ENCODE measurements at places on chromosomes 16 and 17.

DNA sequence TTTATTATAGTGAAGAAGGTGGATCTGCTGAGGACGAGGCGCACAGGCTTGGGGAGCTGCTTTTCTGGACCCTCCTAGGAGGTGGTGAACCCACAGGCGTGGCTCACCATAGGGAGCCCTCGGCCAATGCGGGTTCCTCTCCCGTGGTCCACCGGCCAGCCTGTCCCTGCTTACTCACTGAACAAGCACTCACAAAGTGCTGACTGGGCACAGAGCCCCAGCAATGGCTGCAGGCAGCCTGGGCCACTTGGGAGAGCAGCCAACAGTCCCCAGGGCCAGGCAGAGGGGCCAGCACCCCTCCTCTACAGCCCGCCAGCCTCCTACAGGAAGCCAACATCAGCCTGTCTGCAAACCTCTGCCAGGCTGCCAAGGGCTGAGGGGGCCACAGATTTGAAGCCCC, 19.1 kb upstream of the NCBP3 start:
- DNase-seq = peak; percentile 32

GRCh38 chr16:69423189-69423588, 1.2 kb upstream of the CYB5B start:
- peak; percentile 12 for DNase-seq

DNA sequence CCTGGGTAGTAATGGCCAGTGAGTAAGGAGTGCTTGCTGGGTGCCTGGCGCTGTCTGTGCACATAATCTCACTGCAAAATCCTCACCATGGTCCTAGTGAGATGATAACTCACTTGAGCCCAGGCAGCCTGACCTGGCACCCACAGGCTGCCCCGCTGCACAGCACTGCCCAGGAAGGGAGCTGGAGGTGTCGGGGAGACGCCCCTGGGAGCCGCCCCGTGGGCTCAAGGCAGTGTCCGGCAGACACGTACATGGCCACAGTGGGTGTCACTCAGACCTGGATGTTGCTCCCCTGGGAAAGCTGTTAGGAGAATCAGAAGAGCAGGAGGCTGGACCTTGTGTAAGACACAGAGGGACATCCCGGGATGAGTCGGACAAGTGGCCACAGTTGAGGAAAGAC, 44.2 kb downstream of the BEAN1 start:
- DNase-seq = no peak

- DNase-seq = no peak
Observed at GRCh38 chr16:57753448-57754353, 18.1 kb downstream of the KATNB1 start.

- no peak for DNase-seq
Observed at GRCh38 chr17:1298606-1299005, 19.1 kb downstream of the TRARG1 start.

DNA sequence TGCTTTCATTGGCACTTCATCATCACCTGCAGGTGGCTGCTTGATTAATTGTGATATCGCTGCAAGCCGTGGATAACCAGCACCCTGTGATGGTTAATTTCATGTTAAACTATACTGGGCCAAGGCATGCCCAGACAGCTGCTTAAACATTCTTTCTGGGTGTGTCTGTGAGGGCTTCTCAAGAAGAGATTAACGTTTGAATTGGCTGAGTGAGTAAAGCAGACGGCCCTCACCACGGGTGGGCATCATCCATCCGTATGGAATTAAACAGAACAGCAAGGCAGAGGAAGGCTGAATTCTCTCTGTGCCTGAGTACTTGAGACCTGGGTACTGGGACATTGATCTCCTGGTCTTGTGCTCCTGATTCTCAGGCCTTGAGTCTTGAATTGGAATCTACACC, 7.1 kb upstream of the ZNF213 start:
- no peak for DNase-seq

GRCh38 chr16:76639685-76640289, 362.6 kb downstream of the CNTNAP4 start:
- peak; percentile 49 for DNase-seq

- DNase-seq = no peak
Observed at GRCh38 chr16:75035410-75035968, 36.7 kb downstream of the ZNRF1 start.

- DNase-seq = no peak
Observed at GRCh38 chr16:31700200-31700529, 172.5 kb downstream of the AHSP start.

- DNase-seq = no peak
Observed at GRCh38 chr17:47955497-47956461, 1.9 kb downstream of the PRR15L start.

DNA sequence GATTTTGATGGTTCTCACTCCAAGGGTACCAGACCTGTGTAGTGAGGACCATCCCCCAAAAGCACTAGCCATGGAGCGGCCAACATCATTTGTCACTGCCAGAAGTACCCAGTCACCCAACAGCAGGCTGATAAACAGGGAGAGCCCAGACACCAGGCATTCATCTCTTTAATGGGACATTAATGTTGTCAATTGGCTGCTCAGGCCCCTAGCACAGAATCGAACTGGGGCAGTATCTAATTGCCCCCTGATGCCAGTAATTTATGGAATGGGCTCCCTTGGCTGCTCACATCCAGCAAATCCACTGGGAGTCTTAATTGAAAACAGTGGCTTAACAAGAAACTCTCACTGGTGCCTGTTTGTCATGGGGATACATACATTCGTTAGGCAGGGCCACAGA, 344.6 kb downstream of the XYLT1 start:
- DNase-seq = no peak

GRCh38 chr16:49749816-49750215, 106.1 kb downstream of the ZNF423 start:
- no peak for DNase-seq

- peak; percentile 64 for DNase-seq
Observed at GRCh38 chr16:25838724-25839186, 147.0 kb downstream of the HS3ST4 start.

DNA sequence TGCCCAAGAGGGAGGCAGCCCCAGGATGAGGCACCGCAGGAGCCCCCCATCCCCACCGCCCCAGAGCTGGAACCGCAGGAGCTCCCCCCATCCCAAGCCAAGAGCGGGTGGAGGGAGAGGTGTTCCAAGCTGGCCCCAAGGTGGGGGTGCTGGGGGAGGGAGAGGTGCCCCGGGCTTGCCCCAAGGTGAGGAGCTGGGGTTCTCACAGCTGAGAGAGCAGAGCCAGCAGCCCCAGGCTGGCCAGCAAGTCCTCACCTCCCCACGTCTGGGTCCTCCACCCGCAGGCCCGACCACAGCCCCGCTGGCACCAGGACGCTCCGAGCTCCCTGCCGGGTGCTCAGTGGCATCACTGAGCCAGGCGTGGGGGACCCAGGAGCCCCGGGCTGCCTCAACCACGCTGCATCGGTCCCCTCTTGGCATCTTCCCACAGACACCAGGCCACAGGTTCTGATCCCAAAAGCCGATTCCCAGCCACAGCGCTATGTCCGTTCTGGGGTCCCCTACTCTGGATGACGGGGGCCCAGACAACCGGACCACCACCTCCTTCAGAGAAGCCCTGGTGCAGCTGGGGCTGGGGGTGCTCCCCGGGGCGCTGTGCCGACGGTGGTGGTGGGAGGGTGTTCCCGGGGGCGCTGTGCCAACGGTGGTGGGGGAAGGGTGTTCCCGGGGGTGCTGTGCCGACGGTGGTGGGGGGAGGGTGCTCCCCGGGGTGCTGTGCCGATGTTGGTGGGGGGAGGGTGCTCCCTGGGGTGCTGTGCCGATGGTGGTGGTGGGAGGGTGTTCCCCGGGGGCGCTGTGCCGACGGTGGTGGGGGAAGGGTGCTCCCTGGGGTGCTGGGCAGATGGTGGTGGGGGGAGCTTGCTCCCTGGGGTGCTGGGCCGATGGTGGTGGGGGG, 15.4 kb upstream of the WDR45B start:
- DNase-seq = no peak

GRCh38 chr16:19115148-19116021, 1.6 kb downstream of the ITPRIPL2 start:
- no peak for DNase-seq
